ENCODE measurements at places on chromosomes 4 and X. TPM values are rescaled to one million over a fixed set of nuclear protein-coding genes. Genes with fewer than 3 reads are reported as not detected.

- no peak for DNase-seq
- H3K27me3 ChIP-seq: no peaks in the 10 kb centered on the region
- no peak overlapping the region for H3K27ac ChIP-seq
Observed at GRCh38 chrX:26050099-26050498, 88.0 kb upstream of the MAGEB18 start.

DNA sequence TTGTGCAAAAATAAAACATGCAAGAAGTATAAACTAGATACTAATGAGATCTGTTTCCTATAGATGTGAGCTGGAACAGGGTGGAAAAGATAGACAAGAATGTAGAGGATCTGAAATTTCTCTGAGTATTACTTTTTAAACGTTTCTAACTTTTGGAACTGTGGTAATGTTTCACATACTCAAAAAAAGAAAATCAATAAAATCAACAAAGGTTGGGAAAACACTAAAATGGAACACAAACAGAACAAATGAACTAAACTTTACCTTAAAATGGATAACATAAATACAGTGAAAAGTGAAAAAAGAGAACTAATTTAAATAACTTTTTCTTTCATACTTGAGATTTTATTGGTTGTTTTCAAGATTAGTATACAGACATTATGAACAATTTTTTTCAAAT is 32.0 kb upstream of the MBNL3 start:
- no peaks in the 10 kb centered on the region for H3K4me1 ChIP-seq
- no peaks in the 10 kb centered on the region for H3K36me3 ChIP-seq
- H3K4me3 ChIP-seq: no peak overlapping the region

DNA sequence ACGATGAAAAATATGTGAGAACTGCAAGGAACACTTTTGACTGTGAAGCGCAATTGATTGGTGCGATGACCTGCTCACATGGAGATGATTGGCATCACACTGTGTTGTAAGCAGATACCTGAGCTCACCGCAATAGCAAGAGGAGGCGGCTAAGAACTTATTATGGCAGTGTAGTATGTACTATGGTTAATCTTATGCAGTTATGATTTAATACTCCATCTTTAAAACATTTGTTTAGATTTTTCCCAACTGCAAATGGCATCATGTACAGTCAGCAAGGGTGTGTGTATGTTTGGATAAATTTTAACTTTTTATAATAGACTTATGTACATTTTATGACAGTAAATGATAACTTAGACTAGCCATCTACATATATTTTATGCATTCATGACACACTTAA is 25.5 kb downstream of the PRIMPOL start:
- H3K4me1 ChIP-seq: no peaks in the 10 kb centered on the region
- no peaks in the 10 kb centered on the region for H3K27me3 ChIP-seq
- DNase-seq: no peak

GRCh38 chr4:113643505-113643904 is 118.0 kb downstream of the CAMK2D start:
- peaks cover 2% of the 10 kb centered on the region for H3K27me3 ChIP-seq
- no peak for DNase-seq
- peaks cover 62% of the 10 kb centered on the region for H3K4me1 ChIP-seq
- H3K36me3 ChIP-seq: peaks cover 7% of the 10 kb centered on the region
- H3K4me3 ChIP-seq: no peak overlapping the region
- no peak overlapping the region for H3K27ac ChIP-seq

- no peaks in the 10 kb centered on the region for H3K27me3 ChIP-seq
- no peaks in the 10 kb centered on the region for H3K36me3 ChIP-seq
- peaks cover 18% of the 10 kb centered on the region for H3K4me1 ChIP-seq
- no peak overlapping the region for H3K27ac ChIP-seq
Observed at GRCh38 chrX:150544835-150545770, 23.3 kb upstream of the MTM1 start.

GRCh38 chr4:24655971-24656370 is 71.6 kb upstream of the DHX15 start:
- H3K4me1 ChIP-seq: no peaks in the 10 kb centered on the region
- DNase-seq: no peak
- no peaks in the 10 kb centered on the region for H3K36me3 ChIP-seq
- no peak overlapping the region for H3K4me3 ChIP-seq

- no peak overlapping the region for H3K27ac ChIP-seq
- DNase-seq: no peak
- no peaks in the 10 kb centered on the region for H3K4me1 ChIP-seq
- H3K4me3 ChIP-seq: no peak overlapping the region
- H3K27me3 ChIP-seq: no peaks in the 10 kb centered on the region
- no peaks in the 10 kb centered on the region for H3K36me3 ChIP-seq
Observed at GRCh38 chr4:179596621-179597020, 2154.4 kb upstream of the AGA start.

- peak; percentile 19 for DNase-seq
- peaks cover 5% of the 10 kb centered on the region for H3K27me3 ChIP-seq
- H3K4me1 ChIP-seq: no peaks in the 10 kb centered on the region
- no peak overlapping the region for H3K4me3 ChIP-seq
- H3K36me3 ChIP-seq: no peaks in the 10 kb centered on the region
- no peak overlapping the region for H3K27ac ChIP-seq
Observed at GRCh38 chrX:38654302-38654701, 93.0 kb downstream of the TSPAN7 start.

DNA sequence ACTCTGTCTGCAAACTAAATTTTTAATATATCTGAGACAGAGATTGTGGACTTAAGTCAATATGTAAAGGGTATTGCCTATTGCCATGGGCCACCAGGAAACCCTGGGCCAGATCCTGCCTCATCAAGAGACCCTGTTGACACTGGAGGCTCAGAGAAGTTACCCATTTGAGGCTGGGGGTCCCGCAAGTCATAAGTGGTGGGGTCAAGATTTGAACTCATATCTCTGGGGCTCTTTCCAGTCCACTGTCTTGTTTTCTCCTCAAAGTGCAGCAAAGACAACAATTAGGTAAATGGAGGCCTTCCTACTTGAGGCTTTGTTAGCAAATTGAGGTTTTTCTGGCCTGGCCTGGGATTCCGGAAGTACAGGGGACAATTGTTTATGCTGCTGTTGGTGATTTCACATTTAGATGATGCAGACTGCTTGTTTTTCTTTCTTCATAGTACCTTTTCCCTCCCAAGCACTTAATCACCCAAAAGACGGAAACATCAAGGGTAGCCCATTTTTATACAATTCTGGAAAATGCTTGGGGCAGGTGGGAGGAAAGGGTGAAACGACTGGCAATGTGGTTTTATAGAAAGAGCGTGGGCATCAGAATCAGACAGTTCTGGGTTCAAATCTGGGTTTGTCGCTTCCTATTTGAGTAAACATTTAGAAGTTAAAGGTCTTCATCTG is 160.0 kb downstream of the SMIM20 start:
- no peak overlapping the region for H3K27ac ChIP-seq
- H3K36me3 ChIP-seq: peaks cover 22% of the 10 kb centered on the region
- H3K4me1 ChIP-seq: peaks cover 39% of the 10 kb centered on the region

Gene ANTXR2
- 137 TPM for total RNA-seq

Gene GLRA3
- total RNA-seq: not detected

Gene EBP
- total RNA-seq: 35.4 TPM

Gene HERC5
- total RNA-seq: not detected

Gene FOXR2
- total RNA-seq: not detected
